CD14-positive monocyte (primary cell): ENCODE measurements at places on chromosomes 5 and 9.

- no peak for DNase-seq
These were observed 158.8 kb downstream of the CNTLN start for GRCh38 chr9:17293685-17294084.

DNA sequence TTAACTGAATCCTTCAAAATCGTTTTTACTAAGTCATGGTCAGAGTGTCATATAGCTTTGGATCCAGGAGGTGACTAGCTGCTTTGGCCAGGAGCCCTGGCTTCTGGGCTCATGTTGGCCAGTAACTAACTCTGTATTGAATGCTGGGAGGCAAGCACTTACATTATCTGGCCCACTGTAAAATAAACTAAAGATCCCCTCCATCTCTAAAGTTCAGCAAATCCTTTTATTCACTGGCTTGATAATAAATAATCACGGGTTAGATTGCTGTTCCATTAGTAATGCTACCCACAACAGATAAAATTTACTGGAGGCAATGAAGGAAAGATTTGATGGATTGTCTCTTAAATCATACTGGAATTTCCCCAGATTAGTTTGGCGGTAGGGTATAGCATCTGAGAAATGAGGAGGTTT is 382.2 kb upstream of the TLE4 start:
- no peak for DNase-seq

DNA sequence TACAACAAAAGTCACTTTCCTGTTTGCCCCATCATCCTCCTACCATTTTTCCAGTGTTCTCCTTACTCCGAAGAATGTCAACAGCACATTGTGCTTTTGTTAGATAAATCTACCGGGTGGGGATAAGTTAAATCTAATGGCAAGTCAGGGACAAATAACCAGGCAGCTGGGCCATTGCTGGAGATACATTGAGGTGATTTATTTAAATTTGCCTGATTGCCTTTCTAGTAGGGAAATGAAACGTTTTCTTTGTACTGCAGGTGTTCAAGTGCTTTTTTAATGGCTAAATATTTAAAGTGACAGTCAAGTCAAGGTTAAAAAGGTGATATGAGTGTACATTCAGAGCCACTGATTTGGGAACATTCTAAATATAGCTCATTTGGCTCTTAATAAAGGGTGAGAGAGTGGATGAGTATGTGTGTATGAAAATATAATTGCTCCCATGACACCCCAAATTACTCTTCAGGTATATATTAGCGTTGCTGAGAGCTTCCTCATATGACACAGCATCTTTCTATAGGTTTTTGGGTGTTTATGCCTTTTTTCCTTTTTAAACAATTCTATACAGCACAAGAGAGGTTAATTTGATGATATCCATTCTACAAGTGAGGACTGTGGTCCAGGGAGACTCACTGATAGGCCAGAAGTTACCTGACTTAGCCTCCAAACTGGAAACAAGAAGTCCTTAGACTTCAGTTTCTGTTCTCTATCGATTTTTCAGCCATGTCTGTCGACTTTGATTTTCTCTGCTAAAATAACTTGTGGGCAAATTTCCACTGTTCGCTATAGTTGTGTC is 51.9 kb downstream of the DMRT2 start:
- no peak for DNase-seq

DNA sequence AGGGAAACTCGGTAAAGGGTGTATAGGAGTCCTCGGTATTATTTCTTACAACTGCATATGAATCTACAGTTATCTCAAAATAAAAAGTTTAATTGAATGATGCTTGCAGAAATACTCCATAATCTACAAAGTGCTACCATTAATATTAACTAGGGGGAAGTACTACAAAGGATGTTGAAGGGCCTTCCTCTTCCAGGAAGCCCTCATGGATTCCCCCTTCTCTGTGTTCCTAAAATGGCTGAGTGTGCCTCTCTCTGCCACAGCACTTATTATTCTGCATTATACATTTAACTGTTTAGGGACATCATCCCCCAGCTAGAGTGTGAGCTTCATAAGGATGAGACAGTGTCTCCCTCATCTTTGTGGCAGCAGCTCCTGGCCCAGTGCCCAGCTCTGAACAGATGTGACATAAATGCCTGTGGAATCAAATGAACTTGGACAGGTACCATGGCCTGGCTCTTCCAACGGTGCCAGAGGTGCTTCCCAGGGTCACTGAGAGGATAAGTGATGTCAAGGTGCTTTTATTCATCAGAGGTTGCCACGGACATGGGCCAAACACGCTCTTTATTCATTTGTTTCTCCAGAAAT is 99.5 kb downstream of the PAX5 start:
- DNase-seq: no peak

DNA sequence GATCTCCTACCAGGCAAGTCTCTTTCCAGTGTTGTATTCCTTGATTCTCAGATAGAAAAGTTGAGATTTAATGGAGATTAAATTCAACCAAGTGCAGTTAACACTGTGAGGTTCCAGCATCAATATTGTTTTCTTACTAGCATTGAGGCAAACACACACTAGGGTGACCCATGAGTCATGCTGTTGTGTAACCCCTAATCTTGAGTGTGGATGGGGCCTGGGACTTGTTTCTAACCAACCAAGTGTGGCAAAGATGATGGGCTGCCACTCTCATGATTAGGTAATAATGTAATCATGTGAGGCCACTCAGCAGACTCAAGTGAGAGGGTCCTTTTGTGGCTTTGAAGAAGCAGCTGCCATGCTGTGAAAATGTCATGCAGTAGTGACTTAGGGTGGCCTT is 394.2 kb downstream of the IRX2 start:
- no peak for DNase-seq

DNA sequence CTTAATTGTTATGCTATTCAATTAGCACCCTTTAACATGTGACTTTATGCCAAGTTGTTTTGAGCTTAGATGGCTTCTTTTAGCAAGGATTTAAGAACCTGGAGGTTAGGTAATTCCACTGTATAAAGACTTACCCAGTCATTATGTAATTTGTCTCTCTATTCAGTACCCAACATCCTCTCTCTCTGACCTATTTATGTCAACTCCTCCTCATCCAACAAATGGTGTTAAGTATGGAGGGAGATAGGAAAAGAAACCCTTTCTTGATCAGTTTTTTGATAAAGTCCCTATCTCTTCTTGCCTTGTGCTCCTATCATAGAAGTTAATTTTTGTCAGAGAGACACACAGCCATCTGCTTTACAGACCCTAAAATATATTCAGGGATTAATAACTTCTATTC is 181.2 kb upstream of the GPR151 start:
- DNase-seq: no peak

DNA sequence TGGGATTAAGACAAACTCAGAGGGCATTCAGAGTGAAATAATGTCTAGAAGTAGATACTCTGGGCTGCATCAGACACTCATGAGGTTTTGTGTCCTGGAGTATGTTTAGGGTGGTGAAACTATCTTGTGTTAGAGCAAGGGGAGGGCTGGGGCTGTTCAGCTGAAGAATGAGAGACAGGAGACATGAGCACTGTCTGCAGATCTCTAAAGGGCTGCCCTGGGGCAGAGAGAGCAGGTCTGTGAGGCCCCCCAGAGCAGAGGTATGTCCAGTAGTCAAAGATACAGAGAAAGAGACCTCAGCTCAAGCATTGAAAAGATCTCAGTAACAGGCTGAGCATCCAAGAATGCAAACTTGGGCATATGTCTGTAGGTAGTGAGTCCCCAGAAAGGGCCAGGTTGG is 45.9 kb upstream of the SHB start:
- no peak for DNase-seq

DNA sequence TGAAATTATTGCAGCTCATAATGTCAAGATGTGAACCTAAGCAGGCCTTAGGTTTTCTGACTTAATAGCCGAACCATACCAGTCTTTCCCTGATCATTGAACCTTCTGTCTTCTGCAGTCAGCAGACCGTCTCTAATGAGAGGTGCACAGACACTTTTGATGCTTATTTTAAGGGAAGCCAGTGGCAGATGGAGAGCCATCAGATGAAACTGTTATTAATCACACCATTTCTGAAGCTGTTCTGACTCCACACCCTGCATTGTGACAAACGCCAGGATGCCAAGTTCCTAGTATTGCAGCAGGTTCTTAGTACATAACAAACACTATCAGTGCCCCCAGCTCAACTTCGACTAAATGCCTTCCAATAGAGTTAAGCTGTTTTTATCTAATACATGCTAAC is 43.0 kb downstream of the PIK3R1 start:
- no peak for DNase-seq

DNA sequence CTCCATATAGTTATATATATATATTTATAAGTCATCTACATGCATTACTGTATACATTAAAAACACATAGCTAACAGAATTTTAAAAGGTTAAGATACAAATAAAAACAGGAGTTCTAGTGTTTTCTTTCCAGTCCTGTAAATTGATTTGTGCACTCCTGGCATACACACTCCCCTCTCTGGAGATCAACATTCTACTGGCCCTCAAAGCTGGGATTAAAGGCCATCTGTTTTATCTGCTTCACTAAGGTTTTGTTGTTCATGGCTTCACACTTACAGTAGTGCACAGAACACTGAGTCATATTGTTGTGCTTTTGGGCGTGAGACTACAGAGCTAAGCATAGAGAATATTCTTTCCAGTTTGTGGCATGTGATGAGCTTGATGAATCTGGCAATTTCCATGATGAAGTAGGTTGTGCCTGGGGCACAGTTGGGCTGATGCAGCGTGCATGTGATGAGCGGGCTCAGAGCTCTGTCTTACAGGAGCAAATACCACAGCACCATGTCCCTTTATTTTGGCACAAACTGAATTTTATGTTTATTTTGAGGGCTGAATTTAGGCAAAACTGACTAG is 98.2 kb downstream of the TAF11L14 start:
- no peak for DNase-seq

- DNase-seq: no peak
These were observed 2.6 kb downstream of the CCDC180 start for GRCh38 chr9:97310023-97310422.

DNA sequence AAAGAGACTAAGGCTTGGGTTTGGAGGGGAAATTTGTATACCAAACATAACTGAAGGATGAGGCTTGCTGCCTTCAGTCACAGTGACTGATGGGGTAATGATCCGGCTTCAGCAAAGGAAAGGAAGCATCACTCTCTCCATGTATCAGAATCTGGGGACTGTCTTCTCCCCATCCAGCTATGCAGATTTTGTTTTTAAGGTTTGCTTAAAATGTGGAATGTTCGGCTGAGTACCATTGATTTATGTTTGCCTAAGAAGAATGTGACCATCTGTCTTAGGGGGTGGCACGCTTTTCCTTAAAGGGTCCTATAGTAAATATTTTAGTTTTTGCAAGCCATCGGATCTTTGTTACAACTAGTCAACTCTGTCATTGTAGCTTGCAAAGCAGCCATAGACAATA is 291.9 kb downstream of the ARHGEF28 start:
- no peak for DNase-seq

DNA sequence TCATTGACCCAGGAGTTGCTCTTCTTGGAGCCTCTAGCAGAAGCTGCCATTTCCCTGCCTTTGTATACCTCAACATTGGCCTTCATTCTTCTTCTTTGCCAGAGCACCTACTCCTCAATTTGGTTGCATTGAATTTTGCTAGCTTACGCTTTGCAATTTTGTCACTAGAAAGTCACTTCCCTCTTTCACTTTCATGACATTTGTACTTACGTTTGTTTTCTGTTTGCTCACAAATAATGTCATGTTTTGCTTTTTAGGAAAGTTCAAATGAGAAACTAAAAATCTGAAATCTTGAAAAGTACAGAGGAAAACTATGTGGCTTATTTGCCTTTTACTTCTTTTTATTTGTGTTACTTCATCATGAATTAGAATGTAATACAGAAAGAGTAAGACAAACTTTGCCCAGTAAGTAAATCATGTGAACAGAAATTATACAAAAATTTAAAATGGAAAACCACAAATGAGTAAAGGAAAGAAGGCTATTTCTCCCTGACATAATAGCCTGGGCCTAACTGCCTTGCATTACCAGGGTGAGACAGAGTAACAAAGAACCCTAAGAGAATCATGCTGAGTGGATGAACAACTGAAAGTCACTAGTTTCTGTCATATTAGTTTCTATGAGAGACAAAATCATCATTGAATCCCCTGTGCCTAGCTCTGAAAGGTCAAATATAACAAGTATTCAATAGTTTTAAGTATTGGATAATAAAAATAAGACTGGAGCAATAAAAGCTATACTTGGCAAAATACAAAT is 7.4 kb upstream of the IFNA1 start:
- DNase-seq: peak; percentile 17

GRCh38 chr5:35561396-35561795 is 56.3 kb upstream of the SPEF2 start:
- DNase-seq: no peak

- DNase-seq: no peak
These were observed 617.2 kb downstream of the PDE4D start for GRCh38 chr5:59276325-59276675.

DNA sequence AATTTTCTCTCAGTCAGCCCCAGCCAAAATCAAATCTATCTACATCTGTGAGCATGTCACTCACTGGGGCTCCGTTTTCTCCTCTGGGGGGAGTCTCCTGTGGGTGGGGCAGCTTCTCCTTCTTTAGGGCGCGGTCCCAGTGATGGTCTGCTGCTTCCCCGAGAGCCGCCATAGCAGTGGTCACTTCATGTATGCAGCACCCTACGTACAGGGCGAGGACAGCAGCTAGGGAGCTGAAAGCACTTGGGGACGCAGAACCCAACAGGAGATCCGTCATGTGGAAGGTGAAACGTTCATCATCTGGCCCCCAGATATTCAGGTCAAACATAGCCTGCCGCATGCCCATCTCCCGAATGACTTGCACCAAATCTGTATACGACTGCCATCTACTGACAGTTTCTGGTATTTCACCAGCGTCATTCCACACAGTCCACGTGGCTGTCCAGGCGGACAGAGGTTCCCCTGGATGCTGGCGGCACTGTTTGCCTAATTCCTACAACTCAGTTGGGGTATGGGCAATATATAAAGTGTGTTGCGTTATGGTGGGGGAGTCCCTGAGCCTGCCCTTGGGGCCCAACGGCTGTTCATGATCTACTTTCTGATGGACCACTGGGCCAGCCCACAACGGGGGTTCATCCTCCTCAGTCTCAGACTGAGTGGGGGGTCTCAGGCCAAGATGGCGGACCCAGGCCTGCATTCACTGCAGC is 795.0 kb downstream of the EFNA5 start:
- DNase-seq: peak; percentile 37

GRCh38 chr5:176519810-176520720 is 17.1 kb downstream of the RNF44 start:
- no peak for DNase-seq

GRCh38 chr5:143648696-143649095 is 163.3 kb upstream of the HMHB1 start:
- DNase-seq: no peak

DNA sequence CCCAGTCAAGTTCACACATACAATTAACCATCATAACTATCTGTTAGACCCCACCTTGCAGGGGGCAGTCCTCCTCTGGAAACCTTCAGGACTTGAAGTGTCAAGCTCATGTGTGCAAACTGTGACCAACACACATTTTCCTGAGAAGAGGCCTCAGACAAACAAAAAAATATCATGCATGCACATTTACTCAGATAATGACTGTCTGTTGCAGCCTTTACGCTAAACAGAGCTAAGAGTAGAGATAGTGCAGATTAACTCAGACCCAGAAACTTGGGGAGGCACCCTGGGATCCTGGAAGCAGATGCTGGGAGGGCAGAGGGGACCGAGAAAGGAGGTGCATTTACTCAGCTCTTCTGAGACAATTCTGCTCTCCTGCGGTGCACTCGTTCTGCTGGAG is 3.6 kb upstream of the S1PR3 start:
- DNase-seq: no peak

- DNase-seq: no peak
These were observed 260.1 kb downstream of the EBF1 start for GRCh38 chr5:158839638-158840037.

- DNase-seq: no peak
These were observed 32.6 kb upstream of the RNF130 start for GRCh38 chr5:180104168-180104530.

GRCh38 chr5:101327816-101328215 is 424.7 kb upstream of the ST8SIA4 start:
- DNase-seq: no peak
